ENCODE measurements at places on chromosomes 7 and 10.

DNA sequence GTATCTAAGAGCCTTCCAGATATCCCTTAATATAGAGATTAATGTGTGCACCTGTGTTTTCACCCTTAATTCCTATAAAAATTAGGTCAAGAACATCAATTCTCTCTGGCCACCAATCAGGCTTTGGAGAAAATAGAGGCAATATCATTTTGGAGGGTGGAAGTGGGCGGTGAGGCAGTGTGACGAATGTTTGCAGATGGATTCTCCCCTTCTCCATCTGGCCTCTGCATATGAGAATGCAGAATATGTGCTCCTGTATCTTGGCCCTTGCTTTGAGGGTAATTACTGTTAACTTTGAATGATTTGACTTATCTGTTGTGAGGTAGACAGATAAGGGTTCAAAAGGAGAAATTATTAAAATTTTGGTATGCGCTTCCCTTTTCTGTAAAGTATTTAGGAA, 304.0 kb upstream of the NPSR1 start:
- no peak for DNase-seq

DNA sequence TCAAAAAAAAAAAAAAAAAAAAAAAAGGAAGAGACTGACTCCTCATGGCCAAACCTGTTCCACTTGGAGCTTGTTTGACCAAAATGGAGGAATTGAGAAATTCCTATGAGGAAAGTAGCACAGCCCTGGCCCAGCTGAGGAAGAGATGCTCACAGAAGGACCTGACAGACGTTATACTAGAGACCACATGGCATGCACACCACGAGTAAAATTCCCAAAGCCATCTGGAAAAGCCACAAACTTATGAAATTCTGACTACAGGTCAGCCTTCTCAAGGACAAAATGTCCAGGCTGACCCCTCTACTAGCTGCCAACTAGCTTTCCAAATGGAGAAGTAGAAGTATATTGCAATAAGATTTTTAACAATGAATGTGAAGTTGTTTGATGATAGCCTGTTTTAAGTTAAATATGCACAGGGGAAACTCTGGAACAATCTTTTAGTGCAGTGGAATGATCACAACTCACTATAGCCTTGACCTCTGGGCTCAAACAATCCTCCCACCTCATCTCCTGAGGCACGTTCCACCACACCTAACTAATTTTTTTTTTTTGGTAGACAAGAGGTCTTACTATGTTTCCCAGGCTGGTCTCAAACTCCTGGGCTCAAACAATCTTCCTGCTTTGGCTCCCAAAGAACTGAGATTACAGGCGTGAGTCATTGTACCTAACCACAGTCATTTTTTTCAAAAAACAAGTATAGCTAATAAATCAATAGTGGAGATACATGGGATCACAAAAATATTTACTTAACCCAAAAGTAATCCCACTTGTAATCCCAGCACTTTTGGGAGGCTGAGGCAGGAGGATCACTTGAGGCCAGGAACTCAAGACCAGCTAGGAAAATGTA, 75.7 kb downstream of the AKR1D1 start:
- no peak for DNase-seq

GRCh38 chr7:17557251-17557671, 258.8 kb downstream of the AHR start:
- DNase-seq = no peak

DNA sequence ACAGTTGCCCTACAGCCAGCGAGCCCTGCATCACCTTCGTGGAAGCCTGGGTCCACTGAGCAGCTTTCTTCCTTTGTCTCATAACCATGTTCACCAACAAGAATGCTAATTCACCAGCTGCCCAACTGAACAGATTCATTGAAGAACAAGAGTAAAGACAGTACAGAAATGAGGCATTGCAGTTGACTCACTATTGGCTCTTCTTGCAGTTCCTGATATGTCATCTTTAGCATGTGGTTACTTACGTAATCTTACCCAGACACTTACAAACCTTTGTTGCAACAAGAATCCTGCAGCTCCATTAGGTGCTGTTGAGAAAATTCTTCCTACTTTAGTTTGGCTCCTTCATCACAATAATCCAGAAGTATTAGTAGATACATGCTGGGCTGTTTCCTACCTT, 174.0 kb upstream of the TPK1 start:
- no peak for DNase-seq

DNA sequence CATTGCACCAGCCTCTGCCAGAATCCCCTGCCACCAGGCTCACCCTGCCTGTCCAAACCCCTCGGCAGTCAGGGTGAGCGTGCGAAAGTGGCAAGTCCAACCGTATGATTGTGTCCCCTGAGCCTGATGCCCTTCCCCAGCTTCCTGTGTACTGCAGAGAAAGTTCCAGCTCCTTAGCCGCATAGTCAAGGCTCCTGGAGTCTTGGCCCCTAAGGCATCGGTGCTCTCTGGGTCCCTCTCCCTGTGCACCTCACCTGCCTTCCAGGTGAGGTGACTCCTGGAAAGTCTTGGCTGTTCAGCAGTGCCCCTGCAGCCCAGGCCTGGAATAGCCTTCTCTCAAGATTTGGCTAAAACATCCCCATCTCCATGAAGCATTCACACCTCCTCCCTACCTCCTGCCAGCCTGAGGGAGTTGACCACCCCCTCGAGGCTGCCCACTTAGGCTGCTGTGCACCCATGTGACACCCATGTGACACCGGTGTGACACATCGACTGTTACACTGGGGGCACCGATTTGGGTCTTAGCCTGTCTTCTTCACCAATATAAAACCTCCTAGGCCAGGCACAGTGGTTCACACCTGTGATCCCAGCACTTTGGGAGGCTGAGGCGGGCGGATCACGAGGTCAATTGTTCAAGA, 56.1 kb upstream of the ELN start:
- no peak for DNase-seq

Data from germinal center (tissue), 1 donor.